ENCODE measurements at places on chromosomes 13 and 19.
A peak's percentile ranks its signal among the peaks of the same experiment; 100 is the strongest.

- no peak for DNase-seq
These were observed 61.3 kb downstream of the DCLK1 start for GRCh38 chr13:36069881-36070366.

DNA sequence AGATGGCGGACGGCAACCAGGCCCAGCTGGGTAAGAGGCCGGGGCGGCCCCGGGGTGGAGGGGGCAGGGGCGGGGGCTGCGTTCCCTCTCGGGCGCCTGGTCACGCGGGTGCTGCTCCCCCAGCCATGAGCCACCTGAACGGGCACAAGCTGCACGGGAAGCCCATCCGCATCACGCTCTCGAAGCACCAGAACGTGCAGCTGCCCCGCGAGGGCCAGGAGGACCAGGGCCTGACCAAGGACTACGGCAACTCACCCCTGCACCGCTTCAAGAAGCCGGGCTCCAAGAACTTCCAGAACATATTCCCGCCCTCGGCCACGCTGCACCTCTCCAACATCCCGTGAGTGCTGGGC lies 11.1 kb downstream of the PTBP1 start:
- no peak for DNase-seq

DNA sequence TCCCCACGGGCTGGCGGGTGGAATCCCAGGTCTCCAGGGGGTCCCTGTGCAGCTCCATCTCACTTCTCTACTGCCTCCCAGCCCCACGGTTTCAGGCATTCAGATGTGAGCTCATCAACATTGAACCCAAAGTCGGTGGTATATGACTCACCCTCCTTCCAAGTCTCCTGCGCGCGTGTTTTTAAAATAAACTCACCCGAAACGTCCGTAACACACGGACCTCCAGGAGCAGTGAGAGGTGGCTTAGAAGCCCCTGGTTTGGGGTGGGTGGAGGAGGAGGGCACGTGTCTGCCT lies 14.0 kb upstream of the CRTC1 start:
- no peak for DNase-seq

GRCh38 chr19:38702278-38702677 lies 42.0 kb downstream of the CAPN12 start:
- DNase-seq: no peak

GRCh38 chr19:11138601-11139300 lies 16.8 kb downstream of the SPC24 start:
- DNase-seq: peak; percentile 68

- DNase-seq: no peak
These were observed 1.6 kb downstream of the JUNB start for GRCh38 chr19:12792853-12793289.
